Activated naive CD4-positive, alpha-beta T cell treated with anti-CD3 and anti-CD28 coated beads, Interleukin-2, amount 10 ng/mL, durations not matched to agents 7 days and 5 days (primary cell): ENCODE measurements at places on chromosomes 3 and 15.

DNA sequence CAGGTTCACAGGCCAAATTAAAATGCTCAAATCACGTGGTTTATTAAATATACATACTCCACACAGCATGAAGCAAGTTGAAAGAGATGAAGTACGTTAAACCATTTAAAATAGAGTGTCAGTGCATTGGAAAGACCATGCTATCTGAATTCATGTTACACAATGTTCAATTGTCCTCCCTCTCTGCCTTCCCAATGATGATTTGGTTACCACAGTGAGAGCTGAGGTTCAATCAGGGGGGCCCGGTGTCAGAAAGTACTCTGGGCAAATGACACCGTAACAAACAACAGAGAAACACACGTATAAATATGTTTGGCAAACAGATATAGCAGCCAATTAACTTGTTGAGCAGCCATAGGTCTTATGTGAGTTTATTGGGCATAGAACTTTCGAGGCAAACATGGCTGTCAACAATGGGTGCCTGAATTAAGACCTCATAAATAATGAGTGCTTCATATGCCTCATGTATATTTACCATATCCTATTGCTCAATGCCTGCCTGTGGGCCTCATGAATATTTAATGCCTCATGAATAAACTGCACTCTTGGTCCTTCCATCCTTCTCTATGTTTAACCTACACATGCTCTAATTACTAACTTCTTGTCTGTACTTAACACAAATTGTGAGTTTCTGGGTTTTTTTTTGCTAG lies 641.5 kb downstream of the PLOD2 start:
- DNase-seq, result no peak

GRCh38 chr15:33846142-33846541 lies 122.2 kb upstream of the CHRM5 start:
- no peak for DNase-seq

DNA sequence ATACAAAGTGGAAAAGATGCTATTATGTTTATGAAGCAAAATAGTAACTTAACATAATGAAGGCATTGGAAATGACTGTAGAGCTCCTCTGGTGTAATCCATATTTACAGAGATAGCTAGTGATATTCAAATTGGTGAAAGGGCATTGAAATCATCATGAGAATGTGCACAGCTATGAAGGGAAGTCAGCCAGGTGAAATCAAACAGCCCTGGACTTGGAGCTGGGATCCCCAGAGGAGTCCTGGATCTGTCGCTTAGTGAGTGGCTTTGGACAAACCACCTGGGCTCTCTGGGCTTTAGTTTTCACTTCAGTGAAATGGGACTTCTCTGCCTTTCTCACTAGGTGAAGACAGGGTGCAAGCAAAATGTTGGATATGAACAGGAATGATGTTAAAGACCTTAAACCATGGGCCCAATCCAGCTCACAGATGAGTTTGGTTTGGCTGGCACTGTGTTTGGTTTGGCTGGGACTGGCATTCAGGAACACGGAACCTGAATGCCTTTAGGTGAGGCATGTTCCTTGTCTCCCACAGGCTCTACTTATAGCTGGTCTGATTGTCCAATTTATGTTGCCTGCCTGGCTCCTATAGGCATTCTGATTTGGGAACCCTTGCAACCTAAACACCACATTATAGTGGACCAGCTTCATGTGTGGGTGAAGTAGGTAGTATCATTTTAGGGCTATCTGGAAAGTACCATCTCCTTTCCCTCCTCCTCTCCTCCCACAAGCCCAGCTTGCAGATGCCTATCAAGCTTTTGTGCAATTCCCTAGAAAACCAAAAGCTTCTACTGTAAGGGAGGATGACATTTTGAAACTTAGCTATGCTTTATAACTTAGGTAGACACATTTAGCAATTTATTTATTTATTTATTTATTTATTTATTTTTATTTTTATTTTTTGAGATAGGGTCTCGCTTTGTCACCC lies 110.6 kb upstream of the TNFAIP8L3 start:
- no peak for DNase-seq

GRCh38 chr3:55203006-55203405 lies 275.1 kb upstream of the LRTM1 start:
- DNase-seq, result no peak
